Fibroblast of the aortic adventitia (primary cell): ENCODE measurements at places on chromosomes 7 and 10. TPM values are rescaled to one million over a fixed set of nuclear protein-coding genes. Genes with fewer than 3 reads are reported as not detected.

Gene TRPV5
- not detected in 2 replicates for total RNA-seq

Gene MMD2
- total RNA-seq = not detected in 2 replicates

Gene AKR1C4
- not detected in 2 replicates for total RNA-seq

Gene TFEC
- total RNA-seq = 0.16 and 0.36 TPM in 2 replicates

Gene PNLIPRP1
- total RNA-seq = not detected in 2 replicates

Gene CPN1
- total RNA-seq = not detected in 2 replicates

Gene CYP26A1
- total RNA-seq = not detected in 2 replicates

Gene BBS9
- 26.8 and 31.1 TPM in 2 replicates for total RNA-seq

Gene KLLN
- total RNA-seq = 0.99 and 2.0 TPM in 2 replicates

Gene RAB19
- not detected in 2 replicates for total RNA-seq

Gene PRLHR
- total RNA-seq = not detected in 2 replicates

Gene PON3
- 0.82 TPM in 1 of 2 replicates, not detected in the other for total RNA-seq

Gene LIPM
- 0.82 TPM in 1 of 2 replicates, not detected in the other for total RNA-seq

Gene HSPB1
- total RNA-seq = 91.8 and 128 TPM in 2 replicates

Gene SPAG6
- total RNA-seq = not detected in 2 replicates

Gene MCM10
- total RNA-seq = 19.5 TPM in 1 of 2 replicates, not detected in the other

Gene LRRN3
- total RNA-seq = 2.7 and 5.0 TPM in 2 replicates

Gene MBLAC1
- 1.9 and 4.2 TPM in 2 replicates for total RNA-seq

Gene HACD1
- total RNA-seq = 7.0 and 18.4 TPM in 2 replicates

Gene TBX20
- total RNA-seq = 2.0 and 6.4 TPM in 2 replicates

Gene CALCR
- total RNA-seq = not detected in 2 replicates

Gene OR6B1
- total RNA-seq = not detected in 2 replicates

Gene BAIAP2L1
- 1.1 and 2.8 TPM in 2 replicates for total RNA-seq

Gene IL6
- total RNA-seq = 3.8 and 10.2 TPM in 2 replicates

Gene AP5Z1
- total RNA-seq = 33.9 and 35.5 TPM in 2 replicates

Gene MARVELD1
- 34.9 and 64.3 TPM in 2 replicates for total RNA-seq

Gene DRGX
- total RNA-seq = not detected in 2 replicates

Gene PRF1
- total RNA-seq = not detected in 2 replicates
